Fibroblast of the conjunctiva (primary cell): ENCODE measurements at places on chromosomes 1 and 21.

GRCh38 chr1:99956755-99957154, 13.0 kb upstream of the SLC35A3 start:
- DNase-seq = peak; percentile 30

- DNase-seq = no peak
These were observed 127.3 kb upstream of the APP start for GRCh38 chr21:26297851-26298250.

- no peak for DNase-seq
These were observed 56.8 kb upstream of the COA6 start for GRCh38 chr1:234316486-234316885.

- peak; percentile 54 for DNase-seq
These were observed 31.7 kb upstream of the TMEM125 start for GRCh38 chr1:43238085-43238484.

GRCh38 chr1:168468042-168468809, 75.6 kb downstream of the XCL2 start:
- no peak for DNase-seq

DNA sequence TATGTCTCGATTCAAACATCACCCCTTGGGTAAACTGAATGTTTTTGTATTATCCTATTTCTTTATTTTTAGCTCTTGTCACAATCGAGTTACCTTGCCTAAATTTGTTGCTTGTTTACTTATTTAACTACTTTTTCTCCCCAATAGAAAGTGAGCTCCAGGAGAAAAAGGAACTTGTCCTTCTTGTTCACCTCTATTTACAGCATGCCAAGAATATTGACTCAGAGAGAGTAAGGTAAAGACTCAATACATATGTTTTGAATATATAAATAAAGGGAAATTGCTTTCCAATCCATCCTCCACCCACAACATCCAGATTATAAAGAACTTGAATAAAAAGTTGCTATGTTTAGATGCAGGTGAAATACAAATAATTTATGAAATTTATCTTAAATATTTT, 107.3 kb upstream of the PDC start:
- no peak for DNase-seq

- DNase-seq = peak; percentile 82
These were observed at the start of gene SOX13 for GRCh38 chr1:204072931-204073836. Gene SOX13, plus strand, starts transcription at chr1:204073115. Its CDS starts 39,801 bp downstream, at chr1:204112916.

DNA sequence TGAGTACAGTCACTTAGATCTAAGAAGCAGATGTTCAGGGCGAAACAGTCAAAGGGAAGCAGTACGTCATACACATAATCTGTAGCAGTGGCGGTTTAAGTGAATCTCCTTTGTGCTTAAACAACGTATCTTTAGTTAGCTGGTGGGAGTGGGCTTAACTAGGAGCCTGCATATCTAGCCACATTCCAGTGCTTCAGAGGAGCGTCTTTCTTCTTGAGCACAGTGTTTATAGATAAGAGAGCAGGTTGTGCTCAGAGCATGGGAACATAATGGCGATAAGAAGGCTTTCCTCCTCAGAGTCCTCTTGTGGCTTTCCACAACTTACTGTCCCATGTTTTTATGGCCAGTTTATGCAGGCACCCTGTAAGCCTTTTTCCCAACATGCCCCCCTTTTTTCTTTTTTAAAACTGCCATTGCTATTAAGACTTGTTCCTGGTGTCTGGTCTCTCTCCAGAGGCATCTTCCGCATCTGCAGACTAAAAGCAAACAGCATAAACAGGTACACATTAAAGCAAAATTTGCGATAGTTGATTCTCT, 3.2 kb downstream of the DAP3 start:
- no peak for DNase-seq

GRCh38 chr1:5975133-5975880, 16.9 kb downstream of the NPHP4 start:
- DNase-seq = peak; percentile 35

GRCh38 chr1:93448292-93448982, 519 bp downstream of the FNBP1L start:
- DNase-seq = no peak

GRCh38 chr1:178493301-178493741, 3.4 kb downstream of the CLEC20A start:
- DNase-seq = no peak

DNA sequence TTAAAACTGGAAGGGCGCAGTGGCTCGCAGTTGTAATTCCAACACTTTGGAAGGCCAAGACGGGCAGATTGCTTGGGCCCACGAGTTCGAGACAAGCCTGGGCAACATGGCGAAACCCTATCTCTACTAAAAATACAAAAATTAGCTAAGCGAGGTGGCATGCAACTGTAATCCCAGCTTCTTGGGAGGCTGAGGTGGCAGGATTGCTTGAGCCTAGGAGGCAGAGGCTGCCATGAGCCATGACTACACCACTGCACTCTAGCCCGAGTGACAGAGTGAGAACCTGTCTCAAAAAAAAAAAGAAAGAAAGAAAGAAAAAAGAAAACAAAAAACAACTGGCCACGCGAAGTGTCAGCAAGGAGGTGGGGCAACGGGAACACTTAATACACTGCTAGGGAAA, 6.3 kb downstream of the UBE2G2 start:
- DNase-seq = no peak

GRCh38 chr1:121418369-121419049, 233.7 kb downstream of the SRGAP2C start:
- no peak for DNase-seq

DNA sequence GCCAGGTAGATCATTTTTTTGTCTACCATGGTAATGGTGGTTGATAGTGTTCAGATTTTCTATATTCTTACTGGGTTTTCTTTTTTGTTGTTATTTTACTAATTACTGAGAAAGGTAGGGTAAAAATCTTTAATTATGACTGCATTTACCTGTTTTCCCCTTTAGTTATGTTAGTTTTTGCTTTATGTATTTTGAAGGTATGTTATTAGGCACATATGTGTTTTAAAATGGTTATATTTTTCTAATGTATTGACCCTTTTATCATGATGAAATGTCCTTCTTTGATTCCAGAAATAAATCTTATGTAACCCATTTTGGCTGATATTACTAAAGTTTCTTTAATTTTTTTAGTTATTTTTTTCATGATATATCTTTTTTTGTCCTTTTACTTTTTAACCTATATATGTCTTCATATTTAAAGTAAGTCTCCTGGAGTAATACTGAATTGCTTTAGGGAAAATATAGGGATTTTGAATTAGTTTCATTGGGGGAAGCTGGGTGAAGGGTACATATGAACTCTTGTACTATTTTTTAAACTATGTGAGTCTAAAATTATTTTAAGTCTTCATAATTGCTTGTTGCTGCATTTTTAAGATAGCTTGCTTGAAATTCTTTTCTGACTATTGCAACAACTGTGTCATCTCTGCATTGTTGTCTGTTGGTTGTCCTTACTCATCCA, 22.4 kb downstream of the SLC35A3 start:
- DNase-seq = no peak

GRCh38 chr1:237809099-237809498, 81.6 kb downstream of the ZP4 start:
- DNase-seq = no peak

- no peak for DNase-seq
These were observed 369.6 kb downstream of the RYR2 start for GRCh38 chr1:237411621-237412020.

DNA sequence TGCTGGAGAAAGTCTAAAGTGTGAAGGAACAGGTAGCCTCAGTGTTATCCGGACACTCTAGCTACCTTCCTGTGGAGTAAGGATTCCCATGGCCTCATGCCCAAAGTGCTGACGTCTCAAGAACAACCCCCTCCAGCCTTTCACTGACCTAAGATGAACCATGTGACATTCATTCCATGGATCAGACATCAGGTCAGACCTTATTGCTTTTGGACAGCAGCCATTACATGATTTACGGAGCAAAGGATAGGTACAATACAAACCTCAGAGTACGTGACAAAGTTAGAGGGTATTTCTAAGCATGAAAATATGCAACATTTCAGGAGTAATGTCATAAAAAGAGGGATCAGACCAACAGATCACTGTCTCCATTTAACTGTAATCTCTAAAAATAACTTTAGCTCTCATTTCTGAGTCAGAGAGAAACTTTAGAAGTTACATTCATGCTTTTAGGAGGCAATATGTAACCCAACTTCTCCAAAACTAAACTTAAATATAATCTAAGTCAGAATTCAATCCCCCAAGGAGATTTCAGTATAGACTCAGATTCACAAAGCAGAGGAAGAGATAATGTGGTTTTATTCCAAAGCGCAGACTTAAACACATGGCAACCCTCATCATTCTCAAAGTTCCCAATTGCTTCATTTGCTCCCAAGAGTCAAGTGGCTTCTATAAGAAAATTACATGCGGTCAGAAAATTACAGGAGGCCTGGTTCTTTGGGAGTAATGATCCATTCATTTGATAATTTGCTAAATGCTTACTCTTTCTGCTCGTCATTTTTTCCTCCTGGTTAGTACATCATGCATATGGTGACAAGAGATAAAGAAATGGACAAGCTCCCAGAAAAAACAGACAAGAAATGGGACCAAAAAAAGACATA, 280.4 kb downstream of the SETD4 start:
- DNase-seq = no peak

DNA sequence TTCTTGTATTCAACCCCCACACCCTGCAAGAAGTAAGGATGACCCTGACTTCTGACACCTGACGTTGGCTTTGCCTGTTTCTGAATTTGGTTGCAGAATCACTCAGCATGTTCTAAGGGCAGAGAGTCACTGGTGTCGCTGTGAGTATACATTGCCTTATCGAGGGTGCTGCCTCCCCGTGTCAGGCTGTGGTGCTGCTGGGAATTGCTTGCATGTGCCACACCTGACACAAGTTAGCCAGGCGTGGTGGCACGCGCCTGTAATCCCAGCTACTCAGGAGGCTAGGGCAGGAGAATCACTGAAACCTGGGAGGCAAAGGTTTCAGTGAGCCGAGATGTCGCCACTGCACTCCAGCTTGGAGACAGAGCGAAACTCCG, 45.9 kb downstream of the WDR4 start:
- no peak for DNase-seq
